HFF-Myc (cell line): ENCODE measurements at places on chromosomes 7 and 10.

- DNase-seq: no peak
These were observed 25.3 kb upstream of the C10orf53 start for GRCh38 chr10:49654036-49654693.

- no peak for DNase-seq
These were observed 93.6 kb downstream of the TMEM178B start for GRCh38 chr7:141167381-141167964.

GRCh38 chr10:79021948-79022499, 46.7 kb upstream of the ZMIZ1 start:
- DNase-seq: no peak

DNA sequence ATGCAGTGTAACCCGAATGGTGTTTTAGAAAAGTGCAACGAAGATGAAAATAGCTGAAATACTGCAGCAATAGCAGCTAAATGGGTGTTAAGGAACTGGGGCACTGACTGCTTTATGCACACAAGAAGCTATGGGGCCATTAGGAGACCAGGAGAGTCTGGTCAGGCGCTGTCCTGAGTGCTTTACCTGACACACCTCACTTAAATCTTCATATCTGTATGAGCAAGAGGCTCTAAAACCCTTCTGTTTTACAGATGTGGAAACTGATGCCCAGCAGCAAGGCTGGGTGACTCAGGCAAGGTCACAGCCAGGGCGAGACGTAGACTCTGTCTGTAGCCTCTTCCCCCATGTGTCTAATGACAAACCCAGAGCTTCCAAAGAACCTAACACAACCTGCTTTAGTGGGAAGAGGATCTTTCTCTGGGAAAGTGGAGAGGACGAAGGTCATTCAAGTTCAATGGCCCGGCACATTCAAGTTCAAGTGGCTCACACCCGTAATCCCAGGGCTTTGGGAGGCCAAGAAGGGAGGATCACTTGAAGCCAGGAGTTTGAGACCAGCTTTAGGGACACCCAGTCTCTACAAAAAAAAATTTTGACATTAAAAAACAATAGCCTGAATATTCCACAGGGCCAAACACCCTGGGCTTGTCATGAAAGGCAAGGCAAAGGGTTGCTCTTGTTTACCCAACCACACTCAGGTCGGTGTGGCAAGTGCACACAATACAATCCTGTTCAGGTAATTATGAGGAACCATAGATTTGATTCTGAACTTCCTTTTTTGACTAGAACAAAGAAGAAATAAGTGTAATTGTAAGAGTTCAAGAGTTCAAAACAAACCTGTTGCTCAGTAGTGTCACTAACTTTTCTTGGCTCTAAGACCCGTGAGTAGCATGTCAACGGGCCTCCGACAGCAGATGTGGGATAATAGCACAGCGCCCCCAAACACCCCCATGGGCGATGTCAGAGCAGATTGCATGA, 53.7 kb upstream of the KLF6 start:
- no peak for DNase-seq

GRCh38 chr10:72058347-72058898, 29.9 kb downstream of the SPOCK2 start:
- DNase-seq: no peak

DNA sequence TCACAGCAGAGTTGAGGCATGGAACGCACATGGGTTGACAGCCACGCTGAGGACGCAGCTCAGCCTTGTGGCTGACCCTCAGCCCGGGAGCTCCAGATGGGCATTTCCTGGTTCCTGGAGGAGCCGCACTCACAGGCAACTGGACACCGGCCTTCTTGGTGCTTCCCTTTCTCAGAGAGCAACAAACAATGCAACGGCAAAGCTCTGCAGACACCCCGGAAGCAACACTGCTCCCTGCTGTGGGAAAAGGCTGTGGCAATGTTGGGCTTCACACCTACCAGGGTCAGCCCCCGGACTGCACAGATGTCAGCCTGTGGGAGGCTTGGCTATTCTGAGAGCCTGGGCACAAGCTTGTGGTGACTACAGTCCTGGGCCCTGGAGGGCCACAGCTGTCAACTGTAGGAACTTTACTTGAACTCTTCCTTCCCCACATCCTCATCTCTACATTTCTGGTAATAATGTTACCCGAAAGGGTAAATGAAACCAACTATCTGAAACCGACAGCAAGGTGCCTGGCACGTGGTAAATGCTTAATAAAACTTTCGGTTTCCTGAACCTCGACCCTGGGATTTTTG, 597.5 kb upstream of the MKI67 start:
- DNase-seq: no peak

- DNase-seq: no peak
These were observed 104.6 kb upstream of the KIF5B start for GRCh38 chr10:32160864-32161263.

DNA sequence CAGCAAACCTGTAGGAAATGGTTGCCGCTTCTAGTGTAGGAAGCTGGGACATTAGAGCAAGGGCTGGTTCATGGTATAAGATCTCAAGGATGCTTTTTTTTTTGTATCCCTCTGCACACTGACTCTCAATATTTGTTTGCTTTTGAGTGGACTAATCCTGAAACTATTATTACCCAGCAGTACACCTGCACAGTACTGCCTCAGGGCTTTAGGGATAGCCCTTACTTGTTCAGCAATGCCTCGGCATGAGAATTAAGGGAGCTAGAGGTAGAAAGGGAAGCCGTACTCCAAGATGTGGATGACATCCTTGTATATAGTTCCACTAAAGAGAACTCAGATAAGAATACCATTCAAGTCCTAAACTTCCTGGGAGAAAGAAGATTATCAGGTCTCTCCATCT, 70.5 kb downstream of the COPG2 start:
- DNase-seq: no peak

GRCh38 chr10:30811276-30812017, 181.9 kb upstream of the LYZL2 start:
- no peak for DNase-seq

DNA sequence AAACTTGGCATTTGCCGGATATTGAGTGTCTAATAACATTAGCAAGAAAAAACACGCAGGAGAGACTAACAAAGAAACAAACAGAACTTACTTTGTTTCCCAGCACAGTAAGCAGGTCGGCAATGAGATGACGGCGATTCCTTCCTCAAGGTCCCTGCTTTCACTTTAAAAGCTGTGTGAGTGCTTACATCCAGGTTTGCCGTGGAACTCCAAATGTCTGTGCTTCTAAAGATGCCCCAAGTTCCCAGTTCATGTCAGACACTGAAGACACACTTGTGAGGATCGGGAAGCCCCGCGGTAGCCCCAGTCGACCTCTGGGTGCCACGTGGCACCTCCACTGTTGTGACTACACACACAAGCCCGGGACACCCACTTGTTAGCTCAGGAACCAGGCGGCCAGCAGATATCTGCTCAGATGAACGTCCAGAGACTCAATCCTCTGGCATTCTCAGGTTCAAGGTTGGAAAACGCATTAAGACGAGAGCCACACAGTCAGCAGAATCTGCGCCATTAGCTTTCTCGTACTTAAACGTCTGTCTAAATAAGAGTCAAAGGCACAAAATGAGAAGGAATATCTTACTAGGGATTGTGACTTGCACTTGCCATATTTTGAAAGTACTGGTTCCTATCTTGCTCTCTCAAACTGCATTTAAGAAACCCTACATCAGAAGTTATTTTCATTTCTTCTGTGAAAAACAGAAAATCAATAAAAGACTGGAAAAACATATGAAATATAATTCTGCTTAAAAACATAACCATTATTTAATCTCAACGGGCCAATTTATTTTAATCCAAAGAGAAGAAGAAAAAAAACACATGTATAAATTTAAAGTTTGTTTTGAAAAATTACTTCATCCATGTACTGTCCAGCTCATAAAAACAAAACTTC, 207.6 kb upstream of the KLF14 start:
- no peak for DNase-seq

DNA sequence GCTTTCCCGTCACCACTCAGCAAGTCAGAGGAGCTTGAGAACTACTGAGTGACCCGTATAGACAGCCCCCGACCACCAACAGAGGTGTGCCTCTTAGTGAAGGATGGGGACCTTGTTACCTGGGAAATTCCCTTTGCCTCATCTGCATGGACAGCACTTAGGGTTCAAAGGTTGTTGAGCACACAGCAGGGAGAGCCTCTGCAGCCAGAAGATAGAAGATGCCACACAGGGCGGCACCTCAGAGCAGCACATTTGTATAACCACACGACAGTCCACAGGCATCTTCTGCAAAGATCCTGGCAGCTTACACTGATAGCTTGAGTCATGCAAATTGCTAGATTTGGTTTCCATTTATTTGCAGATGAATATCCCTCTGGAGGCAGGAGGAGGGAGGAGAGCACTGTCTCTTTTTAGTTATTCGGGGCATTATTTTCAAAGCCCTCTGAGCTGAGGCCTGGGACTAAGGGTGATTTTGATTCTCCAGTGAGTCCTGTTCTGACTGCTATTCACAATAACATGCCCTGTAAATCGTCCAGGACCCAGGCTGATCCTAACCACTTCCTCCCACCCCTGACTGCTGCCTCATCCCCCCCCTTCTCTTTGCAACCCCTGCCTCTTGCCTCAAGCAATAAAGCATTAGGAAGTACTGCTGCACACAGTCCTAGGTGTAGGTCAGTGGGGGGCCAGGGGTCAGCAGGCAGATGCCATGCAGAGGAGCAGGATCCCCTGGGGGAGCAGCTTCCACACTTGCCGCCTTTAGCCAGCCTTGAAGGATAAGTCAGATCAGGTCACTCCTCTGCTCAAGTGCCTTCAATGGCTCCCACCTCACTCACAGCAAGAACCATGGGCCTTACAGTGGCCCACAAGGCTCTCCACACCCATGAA, 24.6 kb upstream of the INMT start:
- no peak for DNase-seq

DNA sequence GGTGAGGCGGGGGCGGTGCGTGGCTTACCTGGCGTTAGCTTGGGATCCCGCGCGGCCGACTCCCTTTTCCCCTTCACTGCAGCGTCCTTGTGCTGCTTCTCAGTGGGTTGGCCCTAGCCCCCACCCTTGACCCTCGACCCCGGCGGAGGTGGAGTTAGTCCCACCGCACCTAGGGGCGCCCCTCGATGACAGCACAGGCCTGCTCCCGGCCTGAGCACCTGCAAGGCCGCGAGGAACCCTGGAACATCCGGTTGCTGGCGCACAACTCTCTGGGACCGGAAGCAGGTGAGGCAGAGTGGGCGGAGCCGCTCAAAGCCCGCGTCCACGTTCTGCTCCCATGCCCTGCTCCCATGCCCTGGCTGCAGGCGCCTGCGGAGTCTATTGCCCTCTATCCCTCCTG, 266.9 kb downstream of the USP6NL start:
- no peak for DNase-seq

DNA sequence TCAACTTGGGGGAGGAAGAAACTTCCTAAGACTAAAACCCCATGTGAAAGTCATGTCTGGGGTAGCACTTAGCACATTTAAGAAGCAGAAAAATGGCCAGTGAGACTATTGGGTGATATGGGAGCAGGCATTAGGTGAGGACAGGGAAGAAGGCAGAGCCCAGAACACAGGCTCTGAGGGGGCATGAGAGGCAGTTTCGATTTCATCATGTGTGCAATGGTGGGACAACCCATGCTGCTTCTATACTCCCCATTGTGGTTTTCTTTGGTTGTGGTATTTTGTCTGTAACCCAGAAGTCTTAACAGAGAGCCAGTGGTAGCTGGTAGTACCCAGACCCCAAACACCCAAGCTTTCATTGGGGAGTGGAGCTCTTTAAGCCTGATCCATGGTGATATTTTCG, 752.0 kb downstream of the GRID1 start:
- DNase-seq: no peak

- DNase-seq: no peak
These were observed 44.8 kb downstream of the MALSU1 start for GRCh38 chr7:23343806-23344475.

- no peak for DNase-seq
These were observed 65.4 kb downstream of the TRUB1 start for GRCh38 chr10:115003396-115003795.

DNA sequence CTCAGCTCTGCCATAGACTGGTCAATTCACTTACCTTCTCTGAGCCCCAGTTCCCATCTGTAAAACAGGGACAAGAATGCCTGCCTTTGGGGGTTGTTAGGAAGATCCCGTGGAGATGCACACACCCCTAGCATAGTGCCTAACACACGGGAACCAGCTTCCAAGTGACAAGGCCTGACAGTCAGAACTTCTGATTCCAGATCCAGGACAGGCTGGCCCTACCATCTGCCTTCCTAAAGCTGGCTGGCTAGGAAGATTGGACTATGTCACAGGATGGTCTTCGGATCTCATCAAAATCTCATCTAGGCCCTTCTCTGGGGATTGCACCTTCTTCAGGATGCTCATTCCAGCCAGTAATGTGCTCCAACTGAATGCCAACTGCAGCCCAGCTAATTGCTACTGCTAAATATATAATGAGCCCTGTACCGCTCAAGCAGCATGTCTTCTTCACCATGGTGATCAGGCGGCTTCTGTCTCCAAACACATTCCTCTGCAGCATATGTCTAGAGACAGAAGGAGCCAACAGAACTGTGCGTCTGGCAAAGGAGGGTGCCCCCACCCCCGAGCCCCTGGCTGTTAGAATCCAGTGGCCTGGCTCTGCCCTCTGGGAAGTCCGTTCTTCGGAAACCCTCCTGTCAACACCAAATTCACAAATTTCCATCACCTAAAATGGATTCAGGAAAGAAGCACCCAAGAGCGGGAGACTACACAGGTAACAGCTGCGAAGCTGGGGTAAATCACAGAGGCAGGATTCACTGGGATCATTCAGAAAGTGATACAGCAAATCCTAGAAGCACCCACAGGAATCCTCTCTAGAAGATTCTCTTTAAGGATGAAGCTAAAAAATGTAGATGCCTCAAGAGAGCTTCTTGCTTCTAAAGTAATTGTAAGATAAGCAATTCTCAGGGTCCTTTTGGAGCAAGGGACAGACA, 142.1 kb upstream of the EEPD1 start:
- no peak for DNase-seq

GRCh38 chr10:17665747-17666146, 21.8 kb downstream of the STAM start:
- DNase-seq: peak; percentile 52

GRCh38 chr7:155280446-155281397, 17.0 kb upstream of the INSIG1 start:
- DNase-seq: no peak

DNA sequence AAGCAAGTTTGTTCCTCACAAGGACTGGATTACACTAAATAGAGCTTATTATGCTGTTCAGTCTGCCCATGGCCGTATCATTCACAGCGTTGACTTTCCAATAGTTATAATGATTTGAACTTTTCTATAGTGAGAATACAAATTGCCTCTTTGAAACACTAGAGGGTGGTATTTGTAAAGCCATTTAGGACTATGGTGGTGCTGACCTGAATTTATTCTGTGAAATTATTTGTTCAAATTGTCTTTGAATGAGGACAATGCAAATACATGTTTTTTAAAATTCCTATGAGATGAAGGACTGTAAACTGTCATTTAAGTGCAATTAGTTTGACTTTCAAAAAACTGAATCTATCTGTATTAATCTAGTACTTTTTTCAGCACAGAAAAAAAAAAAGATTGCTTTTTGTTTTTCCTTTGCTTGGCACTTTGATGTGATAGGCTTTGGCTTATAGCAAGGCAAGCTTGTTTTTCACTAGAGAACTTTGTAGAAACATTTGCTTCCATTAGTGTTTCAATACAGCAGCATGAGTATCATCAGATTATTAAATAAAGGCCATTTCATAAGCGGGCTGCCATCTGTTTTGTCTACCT, 122.7 kb upstream of the TMEM229A start:
- DNase-seq: no peak
